ENCODE measurements at places on chromosomes 7 and 10.

DNA sequence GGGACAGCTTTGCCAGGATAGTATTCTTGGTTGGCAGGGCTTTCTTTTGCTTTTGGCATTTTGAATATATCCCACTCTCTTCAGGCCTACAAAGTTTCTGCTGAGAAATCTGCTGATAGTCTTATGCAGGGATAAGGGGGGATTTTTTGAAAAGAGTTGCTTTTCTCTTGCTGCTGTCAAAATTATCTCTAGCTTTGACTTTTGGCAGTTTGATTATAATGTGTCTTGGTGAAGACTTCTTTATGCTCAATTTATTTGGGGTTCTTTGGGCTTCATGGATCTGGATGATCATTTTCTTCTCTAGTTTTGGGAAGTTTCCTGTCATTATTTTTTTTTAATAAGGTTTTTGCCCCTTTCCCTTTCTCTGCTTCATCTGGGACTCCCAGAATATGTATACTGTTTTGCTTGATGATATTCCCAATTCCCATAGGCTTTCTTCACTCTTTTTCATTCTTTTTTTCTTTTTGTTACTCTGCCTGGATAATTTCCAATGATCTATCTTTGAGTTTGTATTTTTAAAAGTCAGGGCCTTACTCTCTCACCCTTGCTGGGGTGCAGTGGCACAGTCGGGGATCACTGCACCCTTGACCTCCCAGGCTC, 29.6 kb downstream of the NOM1 start:
- DNase-seq, result no peak

DNA sequence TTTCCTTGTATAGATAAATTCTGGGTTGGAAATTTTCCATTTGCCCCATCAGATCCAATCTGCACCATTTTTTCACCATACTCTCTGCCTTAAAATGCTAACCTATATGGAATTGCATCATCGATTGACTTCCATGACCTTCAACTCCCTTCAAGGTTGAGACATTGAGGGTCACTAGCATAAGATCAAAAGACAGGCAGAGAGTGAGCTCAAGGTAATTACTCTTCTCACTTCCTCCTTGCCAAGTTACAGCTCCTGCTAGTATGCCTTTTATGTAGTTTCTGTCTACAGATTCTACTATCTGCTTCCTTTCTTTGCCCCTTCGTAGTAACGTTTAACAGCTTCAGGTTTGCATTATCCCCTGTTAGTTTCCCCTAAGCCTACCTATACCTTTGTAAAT, 1127.7 kb upstream of the LRRTM3 start:
- peak; percentile 16 for DNase-seq

DNA sequence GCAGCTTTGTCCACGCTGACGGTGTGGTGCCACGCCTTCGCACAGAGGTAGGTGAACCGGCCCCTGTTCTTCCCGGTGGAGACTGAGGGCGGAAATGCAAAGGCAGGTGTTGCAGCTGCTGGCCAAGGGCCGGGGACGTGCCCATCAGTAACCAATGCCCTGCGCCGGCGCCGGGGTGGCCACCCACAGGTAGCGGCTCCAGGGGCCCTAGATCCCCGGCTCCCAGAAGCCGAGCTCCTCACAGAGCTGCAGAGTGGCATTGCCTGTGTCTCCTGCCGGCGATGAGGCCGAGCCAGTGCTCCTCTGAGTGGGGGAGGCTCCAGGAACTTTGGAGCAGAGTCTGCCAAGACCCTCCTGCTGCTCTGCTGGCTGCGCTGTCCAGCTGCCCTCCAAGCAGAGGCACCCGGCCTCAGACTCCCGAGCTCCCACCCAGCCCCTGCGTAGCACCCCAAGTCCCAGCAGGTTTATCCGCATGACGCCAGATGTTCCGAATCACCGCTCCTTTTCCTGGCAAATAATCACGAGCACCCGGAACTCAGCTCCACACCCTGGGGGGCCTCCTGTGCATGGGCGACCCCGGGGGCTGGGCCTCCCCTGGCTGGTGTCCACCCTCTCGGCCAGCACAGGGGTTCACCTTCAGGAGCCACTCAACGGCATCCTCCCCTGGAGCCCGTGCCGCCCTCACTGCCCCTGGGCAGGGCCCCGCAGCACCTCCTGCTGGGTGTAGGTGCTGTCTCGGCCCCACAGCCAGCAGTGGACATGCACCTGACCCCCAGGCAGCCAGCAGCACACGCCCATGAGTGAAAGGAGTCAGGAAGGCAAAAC, 22.1 kb downstream of the CFAP46 start:
- no peak for DNase-seq

- DNase-seq, result no peak
These were observed 51.1 kb downstream of the JMJD1C start for GRCh38 chr10:63414481-63415260.

- no peak for DNase-seq
These were observed 15.8 kb downstream of the ZNF25 start for GRCh38 chr10:37960591-37961137.

DNA sequence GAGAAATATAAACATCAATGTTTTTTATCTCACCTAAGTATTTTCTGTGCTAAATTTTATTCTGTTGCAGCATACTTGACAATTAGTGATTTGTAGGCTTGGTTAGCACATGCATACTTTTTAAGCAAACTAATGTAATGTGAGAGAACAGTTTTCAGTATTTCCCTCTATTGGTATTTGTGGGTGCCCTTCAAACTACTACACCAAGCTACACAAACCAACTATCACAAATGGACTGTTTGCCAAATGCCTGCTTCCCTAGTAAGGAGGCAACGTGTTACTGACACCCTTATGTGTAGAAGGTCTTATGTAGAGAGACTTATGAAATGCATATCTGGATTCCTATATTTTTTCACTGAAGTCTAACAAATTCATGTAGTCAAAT, 98.4 kb upstream of the FZD1 start:
- no peak for DNase-seq

- DNase-seq, result no peak
These were observed 238.7 kb upstream of the CELF2 start for GRCh38 chr10:10778959-10779358.

- no peak for DNase-seq
These were observed 3.7 kb upstream of the ANKRD1 start for GRCh38 chr10:90924552-90924951.

- peak; percentile 32 for DNase-seq
These were observed 1.0 kb downstream of the NPM3 start for GRCh38 chr10:101781984-101782810.
